ENCODE measurements at places on chromosomes 11 and 22. TPM values are rescaled to one million over a fixed set of nuclear protein-coding genes. Genes with fewer than 3 reads are reported as not detected.

GRCh38 chr11:93063086-93063485, 93.6 kb downstream of the MTNR1B start:
- no peaks in the 10 kb centered on the region for H3K4me1 ChIP-seq
- no peak for DNase-seq
- H3K27ac ChIP-seq = no peak overlapping the region
- no peaks in the 10 kb centered on the region for H3K36me3 ChIP-seq
- no peaks in the 10 kb centered on the region for H3K27me3 ChIP-seq

- no peak for DNase-seq
- peaks cover 5% of the 10 kb centered on the region for H3K4me1 ChIP-seq
- H3K27me3 ChIP-seq = no peaks in the 10 kb centered on the region
These were observed 6.4 kb upstream of the FOSL1 start for GRCh38 chr11:65906602-65907001.

- no peak overlapping the region for H3K4me3 ChIP-seq
- H3K4me1 ChIP-seq = no peaks in the 10 kb centered on the region
- no peaks in the 10 kb centered on the region for H3K27me3 ChIP-seq
- DNase-seq = peak; percentile 62
- H3K27ac ChIP-seq = no peak overlapping the region
These were observed 70.8 kb downstream of the PANX1 start for GRCh38 chr11:94199136-94200130.

GRCh38 chr22:41448189-41448808, 1.7 kb upstream of the TOB2 start:
- DNase-seq = peak; percentile 98
- H3K4me3 ChIP-seq = peak overlapping the region; percentile 97
- H3K4me1 ChIP-seq = peaks cover 17% of the 10 kb centered on the region
- no peaks in the 10 kb centered on the region for H3K27me3 ChIP-seq
- H3K27ac ChIP-seq = peak overlapping the region; percentile 99
- peaks cover 1% of the 10 kb centered on the region for H3K36me3 ChIP-seq

DNA sequence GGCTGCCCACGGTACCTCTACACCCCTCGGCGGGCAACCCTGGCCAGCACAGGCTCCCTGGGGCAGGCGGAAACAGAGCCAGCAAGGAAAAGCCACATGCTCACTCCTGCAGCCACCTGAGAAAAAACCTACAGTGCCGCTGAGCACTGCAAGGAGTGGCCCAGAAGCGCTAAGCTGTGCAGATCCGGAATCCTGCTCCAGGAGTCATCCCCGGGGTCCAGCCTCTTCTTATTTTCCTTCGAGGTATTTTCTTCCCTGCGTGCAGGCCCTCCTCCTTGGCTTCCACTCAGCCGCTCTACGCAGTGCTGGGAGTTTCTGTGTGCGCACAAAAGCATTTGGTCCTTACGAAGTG, 81.0 kb downstream of the TRMU start:
- H3K27me3 ChIP-seq = no peaks in the 10 kb centered on the region
- DNase-seq = no peak
- no peak overlapping the region for H3K27ac ChIP-seq
- H3K4me1 ChIP-seq = peaks cover 11% of the 10 kb centered on the region
- no peaks in the 10 kb centered on the region for H3K36me3 ChIP-seq
- H3K4me3 ChIP-seq = no peak overlapping the region

DNA sequence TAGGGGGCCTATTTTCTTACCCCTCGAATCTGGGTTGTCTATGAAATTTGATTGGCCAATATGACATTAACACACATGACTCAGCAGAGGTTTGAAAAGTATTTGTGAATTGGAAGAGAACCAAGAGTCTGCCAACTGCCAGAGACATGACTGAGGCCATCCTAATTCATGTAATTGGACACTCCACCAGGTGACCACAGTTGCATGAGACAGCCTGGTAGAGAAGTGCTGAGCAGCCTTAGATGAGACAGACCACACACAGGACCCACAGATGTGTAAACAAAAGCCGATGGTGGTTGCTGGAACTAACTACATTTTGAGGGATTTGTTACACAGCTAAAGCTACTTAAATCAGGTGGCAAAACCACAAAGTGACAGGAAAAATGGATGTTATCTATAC, 855 bp upstream of the MS4A5 start:
- DNase-seq = no peak
- no peaks in the 10 kb centered on the region for H3K27me3 ChIP-seq
- no peaks in the 10 kb centered on the region for H3K36me3 ChIP-seq
- no peaks in the 10 kb centered on the region for H3K4me1 ChIP-seq
- H3K4me3 ChIP-seq = no peak overlapping the region
- no peak overlapping the region for H3K27ac ChIP-seq

DNA sequence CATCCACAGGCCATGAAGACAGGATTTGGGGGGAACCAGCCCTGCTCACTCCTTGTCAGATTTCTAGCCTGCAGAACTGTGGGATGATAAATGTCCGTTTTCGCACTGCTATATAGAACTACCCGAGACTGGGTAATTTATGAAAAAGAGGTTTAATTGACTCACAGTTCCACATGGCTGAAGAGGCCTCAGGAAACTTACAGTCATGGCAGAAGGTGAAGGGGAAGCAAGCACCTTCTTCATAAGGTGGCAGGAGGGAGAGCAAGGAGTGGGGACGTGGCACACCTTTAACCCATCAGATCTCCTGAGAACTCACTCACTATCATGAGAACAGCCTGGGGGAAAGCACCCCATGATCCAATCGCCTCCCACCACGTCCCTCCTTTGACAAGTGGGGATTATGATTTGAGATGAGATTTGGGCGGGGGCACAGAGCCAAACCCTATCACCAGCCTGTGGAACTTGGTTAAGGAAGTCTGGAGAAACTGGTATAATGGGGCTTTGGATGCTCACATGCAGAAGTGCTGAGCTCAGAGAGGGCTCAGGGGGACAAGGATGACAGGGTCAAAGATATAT, 50.7 kb downstream of the MYEOV start:
- DNase-seq = peak; percentile 83
- no peaks in the 10 kb centered on the region for H3K36me3 ChIP-seq
- H3K27ac ChIP-seq = no peak overlapping the region
- no peak overlapping the region for H3K4me3 ChIP-seq
- no peaks in the 10 kb centered on the region for H3K4me1 ChIP-seq

DNA sequence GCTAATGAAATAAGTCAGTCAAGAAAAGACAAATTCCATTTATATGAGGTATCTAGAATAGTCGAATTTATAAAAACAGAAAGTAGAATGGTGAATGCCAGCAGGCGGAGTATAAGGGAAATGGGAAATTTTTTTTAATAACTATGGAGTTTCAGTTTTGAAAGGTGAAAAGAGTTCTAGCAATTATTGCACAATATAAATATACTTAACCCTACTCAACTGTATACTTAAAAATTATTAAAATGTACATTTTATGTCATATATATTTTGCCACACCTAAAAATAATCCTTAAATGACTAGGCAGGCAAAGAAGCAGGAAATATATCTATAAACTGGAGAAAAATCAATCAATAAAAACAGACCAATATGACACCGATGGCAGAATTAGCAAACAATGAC, 196.5 kb upstream of the UBASH3B start:
- H3K4me1 ChIP-seq = no peaks in the 10 kb centered on the region
- no peak overlapping the region for H3K27ac ChIP-seq
- H3K27me3 ChIP-seq = no peaks in the 10 kb centered on the region
- no peak overlapping the region for H3K4me3 ChIP-seq
- DNase-seq = no peak
- no peaks in the 10 kb centered on the region for H3K36me3 ChIP-seq

- no peaks in the 10 kb centered on the region for H3K4me1 ChIP-seq
- H3K4me3 ChIP-seq = no peak overlapping the region
- H3K27me3 ChIP-seq = no peaks in the 10 kb centered on the region
- no peak overlapping the region for H3K27ac ChIP-seq
These were observed 127.9 kb downstream of the ENTHD1 start for GRCh38 chr22:39765661-39766060.

GRCh38 chr22:30235687-30236170, 10.8 kb downstream of the LIF start:
- H3K4me3 ChIP-seq = no peak overlapping the region
- peaks cover 2% of the 10 kb centered on the region for H3K4me1 ChIP-seq
- H3K36me3 ChIP-seq = no peaks in the 10 kb centered on the region
- H3K27ac ChIP-seq = no peak overlapping the region
- no peak for DNase-seq
- no peaks in the 10 kb centered on the region for H3K27me3 ChIP-seq

GRCh38 chr11:91773090-91773489, 451.5 kb upstream of the FAT3 start:
- no peak overlapping the region for H3K27ac ChIP-seq
- no peak overlapping the region for H3K4me3 ChIP-seq
- H3K27me3 ChIP-seq = no peaks in the 10 kb centered on the region
- no peaks in the 10 kb centered on the region for H3K4me1 ChIP-seq
- no peak for DNase-seq

DNA sequence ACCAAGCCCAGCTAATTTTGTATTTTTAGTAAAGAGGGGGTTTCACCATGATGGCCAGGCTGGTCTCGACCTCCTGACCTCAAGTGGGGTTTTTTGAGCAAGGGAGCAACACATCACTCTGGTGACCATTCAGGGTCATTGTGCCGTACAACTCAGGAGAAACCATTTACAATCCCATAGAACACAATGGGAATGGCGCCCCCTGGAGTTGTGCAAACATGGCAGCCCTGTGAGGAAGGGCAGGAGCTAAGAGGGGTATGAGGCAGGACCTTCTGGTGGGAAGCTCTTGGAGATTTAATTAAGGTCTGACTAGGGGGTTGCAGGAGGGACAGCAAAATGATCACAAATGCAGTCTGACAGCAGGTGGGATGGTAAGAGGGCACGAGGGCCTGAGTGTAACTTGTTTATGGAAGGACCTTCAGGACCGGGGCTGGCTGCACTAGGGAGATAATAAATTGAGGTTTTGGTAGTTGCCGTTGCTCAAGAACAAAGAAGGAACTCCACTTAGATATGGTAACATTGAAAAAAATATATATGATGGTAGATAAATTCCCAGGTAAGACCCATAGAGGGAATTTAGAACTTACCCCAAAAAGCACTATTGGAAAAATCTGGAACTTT, 9.1 kb upstream of the CSF2RB start:
- no peaks in the 10 kb centered on the region for H3K4me1 ChIP-seq
- no peak overlapping the region for H3K4me3 ChIP-seq
- DNase-seq = no peak
- H3K27me3 ChIP-seq = no peaks in the 10 kb centered on the region
- H3K36me3 ChIP-seq = no peaks in the 10 kb centered on the region

DNA sequence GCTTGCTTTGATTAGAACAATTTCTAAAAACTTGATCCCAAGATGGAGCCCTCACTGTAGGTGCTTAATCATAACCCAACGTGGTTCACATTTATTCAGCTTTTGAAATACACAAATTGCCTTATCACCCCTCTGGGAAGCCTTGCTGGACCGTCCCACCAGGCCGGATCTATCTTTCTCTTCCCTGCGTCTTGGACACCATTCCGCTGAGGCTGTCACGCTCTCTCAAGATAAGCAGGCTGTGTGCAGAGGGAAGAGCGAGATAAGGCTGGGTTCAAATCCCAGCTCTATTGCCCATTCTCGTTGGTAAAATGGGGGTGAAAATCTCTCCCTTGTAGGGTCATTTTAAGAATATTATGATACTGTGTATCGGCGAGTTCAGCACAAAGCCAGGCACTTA, 20.5 kb upstream of the TP53I11 start:
- H3K4me3 ChIP-seq = no peak overlapping the region
- H3K27ac ChIP-seq = no peak overlapping the region
- H3K4me1 ChIP-seq = peaks cover 8% of the 10 kb centered on the region
- H3K27me3 ChIP-seq = no peaks in the 10 kb centered on the region

- no peaks in the 10 kb centered on the region for H3K36me3 ChIP-seq
- H3K27ac ChIP-seq = no peak overlapping the region
- H3K4me1 ChIP-seq = no peaks in the 10 kb centered on the region
- no peaks in the 10 kb centered on the region for H3K27me3 ChIP-seq
These were observed 101.7 kb upstream of the LMO1 start for GRCh38 chr11:8365216-8365941.

GRCh38 chr22:35540595-35541253, at the start of gene RASD2:
TSS of gene RASD2 (plus strand) at chr22:35540831. CDS start at chr22:35546810, 5,979 bp downstream.
- H3K36me3 ChIP-seq = no peaks in the 10 kb centered on the region
- H3K27me3 ChIP-seq = no peaks in the 10 kb centered on the region
- peak within 1 kb of the TSS; percentile 94 for H3K27ac ChIP-seq
- H3K4me1 ChIP-seq = peaks cover 24% of the 10 kb centered on the region
- peak within 1 kb of the TSS; percentile 77 for H3K4me3 ChIP-seq

GRCh38 chr11:849951-850774, 7.5 kb downstream of the TSPAN4 start:
- no peak for DNase-seq
- H3K27ac ChIP-seq = peak overlapping the region; percentile 43
- no peaks in the 10 kb centered on the region for H3K36me3 ChIP-seq
- H3K4me3 ChIP-seq = peak overlapping the region; percentile 58
- H3K27me3 ChIP-seq = no peaks in the 10 kb centered on the region
- peaks cover 67% of the 10 kb centered on the region for H3K4me1 ChIP-seq

GRCh38 chr22:47129902-47130635, 367.6 kb downstream of the TBC1D22A start:
- DNase-seq = no peak
- H3K36me3 ChIP-seq = no peaks in the 10 kb centered on the region
- no peak overlapping the region for H3K27ac ChIP-seq
- H3K27me3 ChIP-seq = no peaks in the 10 kb centered on the region
- no peak overlapping the region for H3K4me3 ChIP-seq
- no peaks in the 10 kb centered on the region for H3K4me1 ChIP-seq

- H3K4me1 ChIP-seq = peaks cover 5% of the 10 kb centered on the region
- no peak for DNase-seq
- no peaks in the 10 kb centered on the region for H3K27me3 ChIP-seq
- no peak overlapping the region for H3K27ac ChIP-seq
- no peak overlapping the region for H3K4me3 ChIP-seq
- H3K36me3 ChIP-seq = no peaks in the 10 kb centered on the region
These were observed 47.3 kb downstream of the TENM4 start for GRCh38 chr11:79393362-79394043.

- H3K27me3 ChIP-seq = no peaks in the 10 kb centered on the region
- no peak for DNase-seq
- no peak overlapping the region for H3K27ac ChIP-seq
These were observed 9.6 kb downstream of the P2RY2 start for GRCh38 chr11:73227571-73228211.

GRCh38 chr22:36926309-36926708, 12.9 kb downstream of the CSF2RB start:
- DNase-seq = no peak
- no peak overlapping the region for H3K4me3 ChIP-seq
- H3K27ac ChIP-seq = no peak overlapping the region
- peaks cover 11% of the 10 kb centered on the region for H3K4me1 ChIP-seq
- peaks cover 88% of the 10 kb centered on the region for H3K27me3 ChIP-seq

- H3K27ac ChIP-seq = no peak overlapping the region
- no peak overlapping the region for H3K4me3 ChIP-seq
- H3K36me3 ChIP-seq = no peaks in the 10 kb centered on the region
- H3K27me3 ChIP-seq = no peaks in the 10 kb centered on the region
- DNase-seq = no peak
- H3K4me1 ChIP-seq = no peaks in the 10 kb centered on the region
These were observed 16.2 kb upstream of the OR10V1 start for GRCh38 chr11:59729834-59730233.

- H3K36me3 ChIP-seq = no peaks in the 10 kb centered on the region
- no peak overlapping the region for H3K4me3 ChIP-seq
- DNase-seq = no peak
These were observed 7.9 kb upstream of the CYTH4 start for GRCh38 chr22:37274380-37274862.

The GAL gene
- total RNA-seq = 8.1 TPM

The FGF4 gene
- total RNA-seq = not detected

The HBD gene
- total RNA-seq = not detected

The KRTAP5-10 gene
- not detected for total RNA-seq

Data from esophagus muscularis mucosa (tissue), 4 donors.